ENCODE measurements at places on chromosomes 2 and 18. TPM values are rescaled to one million over a fixed set of nuclear protein-coding genes. Genes with fewer than 3 reads are reported as not detected.

STON1 gene
- 4.5 TPM for total RNA-seq

UGT1A4 gene
- total RNA-seq = not detected

MROH2A gene
- not detected for total RNA-seq

AMER3 gene
- total RNA-seq = not detected

PROKR1 gene
- not detected for total RNA-seq

- no peak overlapping the region for H3K27ac ChIP-seq
- no peak overlapping the region for H3K4me3 ChIP-seq
- no peaks in the 10 kb centered on the region for H3K36me3 ChIP-seq
Observed at GRCh38 chr2:29578084-29578598, 343.2 kb downstream of the ALK start.

DNA sequence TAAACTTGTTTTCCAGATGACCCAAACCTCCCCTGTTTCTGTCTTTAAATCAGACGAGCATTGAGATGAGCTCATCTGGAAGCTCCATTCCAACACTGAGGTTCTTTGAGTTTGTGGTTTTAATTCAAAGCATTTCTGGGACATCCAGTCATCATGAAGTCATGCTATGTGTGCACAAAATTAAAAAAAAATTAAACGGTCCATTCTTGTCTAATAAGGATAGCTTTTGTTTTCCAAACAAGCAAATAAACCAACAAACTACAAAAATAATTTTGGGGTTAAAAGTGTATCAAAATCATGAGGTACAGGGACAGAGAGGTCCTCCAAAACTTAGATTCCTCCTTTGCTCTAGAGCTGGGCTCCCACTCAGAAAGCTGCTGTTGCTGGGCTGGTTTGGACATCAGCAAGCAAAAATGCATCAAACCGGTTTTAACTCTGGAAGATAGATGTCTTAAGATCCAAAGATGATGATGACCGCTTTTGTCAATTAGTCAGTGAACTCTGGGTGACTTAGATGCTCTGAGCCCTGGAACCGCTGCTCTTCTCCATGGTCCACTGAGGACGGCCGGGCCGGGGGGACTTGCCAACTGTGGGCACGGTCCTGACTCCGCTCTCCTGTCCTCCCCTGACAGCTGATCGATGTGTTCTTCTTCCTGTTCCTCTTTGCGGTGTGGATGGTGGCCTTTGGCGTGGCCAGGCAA lies 65.4 kb downstream of the TRPM8 start:
- no peaks in the 10 kb centered on the region for H3K36me3 ChIP-seq
- no peak overlapping the region for H3K27ac ChIP-seq
- no peaks in the 10 kb centered on the region for H3K27me3 ChIP-seq
- DNase-seq = no peak
- peaks cover 7% of the 10 kb centered on the region for H3K4me1 ChIP-seq
- no peak overlapping the region for H3K4me3 ChIP-seq

GRCh38 chr2:49044350-49045079 lies 109.8 kb downstream of the FSHR start:
- no peaks in the 10 kb centered on the region for H3K27me3 ChIP-seq
- no peak overlapping the region for H3K4me3 ChIP-seq
- H3K27ac ChIP-seq = no peak overlapping the region

DNA sequence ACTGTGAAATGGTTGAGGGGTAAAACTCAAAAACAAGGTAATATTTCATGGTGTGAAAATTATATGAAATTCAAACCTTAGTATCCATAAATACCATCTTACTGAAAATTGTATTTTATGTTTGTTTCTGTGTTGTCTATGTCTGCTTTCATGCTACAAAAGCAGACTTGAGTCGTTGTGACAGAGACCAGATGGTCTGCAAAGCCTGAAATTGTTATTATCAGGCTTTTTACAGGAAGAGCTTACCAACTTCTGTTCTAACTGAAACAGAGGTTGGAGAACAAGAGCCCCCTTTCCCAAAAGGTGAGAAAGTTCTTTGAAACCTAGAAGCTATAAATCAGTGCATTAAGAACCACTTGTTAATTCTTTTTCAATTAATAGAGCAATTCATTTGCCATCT lies 110.0 kb downstream of the COL4A4 start:
- H3K4me1 ChIP-seq = no peaks in the 10 kb centered on the region
- no peak overlapping the region for H3K27ac ChIP-seq

DNA sequence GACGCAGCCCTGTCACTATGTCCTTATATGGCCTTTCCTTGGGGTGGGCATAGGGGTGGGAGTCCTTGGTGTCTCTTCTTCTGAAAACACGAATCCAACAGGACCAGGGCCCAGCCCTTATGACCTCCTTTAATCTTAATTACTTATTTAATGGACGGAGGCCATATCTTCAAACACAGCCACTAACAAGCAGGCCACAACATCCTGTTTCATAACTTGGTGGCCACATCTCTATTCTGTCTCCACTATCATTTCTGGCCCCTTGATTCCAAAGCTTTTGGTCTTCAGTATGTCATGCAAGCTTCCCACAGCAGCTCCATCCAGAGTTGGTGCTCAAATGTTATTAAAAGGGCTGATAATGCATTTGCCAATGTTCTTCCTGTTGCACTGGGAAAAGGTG lies 287.3 kb upstream of the SMIM21 start:
- H3K27me3 ChIP-seq = no peaks in the 10 kb centered on the region
- H3K27ac ChIP-seq = no peak overlapping the region
- H3K36me3 ChIP-seq = no peaks in the 10 kb centered on the region
- DNase-seq = no peak
- no peak overlapping the region for H3K4me3 ChIP-seq

DNA sequence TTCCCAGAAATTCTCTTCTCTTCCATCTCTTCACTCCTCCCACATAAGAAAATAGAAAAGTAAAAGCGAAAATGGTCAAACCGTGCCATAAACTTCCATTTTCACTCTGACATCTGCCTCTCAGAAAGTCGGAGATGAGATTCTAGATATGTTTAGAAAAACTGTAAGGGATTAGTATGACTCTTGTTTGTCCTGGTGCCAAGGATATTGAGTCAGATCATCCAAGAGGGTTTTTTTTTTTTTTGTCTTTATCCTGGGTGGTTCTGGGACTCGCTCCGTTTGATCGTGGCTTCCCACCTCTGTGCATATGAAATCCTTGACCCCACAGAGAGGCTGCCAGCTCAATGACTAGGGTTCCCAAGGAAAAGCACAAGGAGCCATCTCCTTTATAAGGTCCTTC lies 17.3 kb downstream of the EN1 start:
- H3K27ac ChIP-seq = no peak overlapping the region
- H3K4me1 ChIP-seq = no peaks in the 10 kb centered on the region
- H3K4me3 ChIP-seq = no peak overlapping the region
- H3K36me3 ChIP-seq = no peaks in the 10 kb centered on the region

Measured in natural killer cell (primary cell).